RWPE2 (cell line): ENCODE measurements at places on chromosomes 7 and 10.
A peak's percentile ranks its signal among the peaks of the same experiment; 100 is the strongest.

GRCh38 chr7:66921918-66922486, 977 bp downstream of the TMEM248 start:
- peak overlapping the region; percentile 76 for H3K27ac ChIP-seq
- no peaks in the 10 kb centered on the region for H3K4me1 ChIP-seq
- H3K4me3 ChIP-seq = peak overlapping the region; percentile 96
- DNase-seq = no peak

GRCh38 chr10:93074147-93074596, 479 bp downstream of the CYP26A1 start:
- H3K4me3 ChIP-seq = no peak overlapping the region
- DNase-seq = no peak
- H3K4me1 ChIP-seq = no peaks in the 10 kb centered on the region

DNA sequence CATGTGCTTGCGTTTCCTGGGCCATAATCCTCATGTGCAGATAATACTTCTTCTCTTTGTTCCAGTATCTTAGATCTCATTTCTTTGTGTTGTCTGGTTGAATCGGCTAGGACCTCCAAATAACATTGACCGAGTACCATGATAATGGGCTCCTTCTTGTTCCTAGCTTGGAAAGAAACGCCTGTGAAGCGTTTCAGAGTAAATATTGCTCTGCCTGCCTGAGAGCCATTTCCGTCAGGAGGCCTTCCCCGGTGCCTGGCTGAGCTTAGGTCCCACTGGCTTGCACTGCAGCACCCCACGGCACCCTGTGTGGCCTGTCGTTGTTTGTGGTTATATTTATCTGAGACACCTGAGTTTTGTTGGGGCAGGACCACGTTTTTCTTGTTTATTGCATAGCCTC, 17.7 kb downstream of the FOXK1 start:
- H3K4me3 ChIP-seq = no peak overlapping the region
- H3K27me3 ChIP-seq = no peaks in the 10 kb centered on the region
- no peak for DNase-seq
- no peaks in the 10 kb centered on the region for H3K4me1 ChIP-seq
- H3K27ac ChIP-seq = no peak overlapping the region

DNA sequence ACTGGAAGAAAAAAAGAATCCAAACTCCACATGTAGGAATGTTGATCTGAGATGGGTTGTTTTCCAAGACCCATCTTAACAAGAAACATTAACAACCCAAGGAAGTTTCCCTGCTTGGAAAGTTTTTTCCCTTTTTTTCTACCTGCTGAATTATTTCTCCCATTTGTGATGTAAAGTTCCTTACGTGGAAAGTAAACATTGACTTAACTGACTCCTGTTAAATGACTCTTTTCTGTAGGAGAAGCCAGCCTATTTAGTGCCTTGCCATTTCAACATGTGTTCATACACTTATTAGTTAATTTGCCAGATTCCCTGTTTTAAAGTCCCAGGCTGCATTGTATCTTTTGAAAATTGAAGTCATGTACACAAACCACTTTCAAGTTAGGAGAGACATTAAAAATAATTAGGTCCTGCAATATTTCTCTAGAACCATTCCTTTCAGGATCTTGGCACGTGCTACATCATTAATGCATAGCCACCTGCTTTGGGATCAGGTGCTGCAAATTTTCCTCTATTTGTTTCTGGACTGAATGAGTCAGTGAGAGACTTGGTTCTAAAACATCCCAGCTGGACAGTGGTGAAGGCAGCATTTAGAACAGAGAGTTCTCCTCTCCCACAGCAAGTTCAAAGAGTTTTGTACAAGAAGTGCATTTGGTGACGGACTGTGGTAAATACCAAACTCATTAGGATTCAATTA, 698.5 kb downstream of the SUGCT start:
- H3K27me3 ChIP-seq = no peaks in the 10 kb centered on the region
- H3K36me3 ChIP-seq = no peaks in the 10 kb centered on the region
- H3K4me1 ChIP-seq = no peaks in the 10 kb centered on the region
- H3K27ac ChIP-seq = no peak overlapping the region
- H3K4me3 ChIP-seq = no peak overlapping the region

DNA sequence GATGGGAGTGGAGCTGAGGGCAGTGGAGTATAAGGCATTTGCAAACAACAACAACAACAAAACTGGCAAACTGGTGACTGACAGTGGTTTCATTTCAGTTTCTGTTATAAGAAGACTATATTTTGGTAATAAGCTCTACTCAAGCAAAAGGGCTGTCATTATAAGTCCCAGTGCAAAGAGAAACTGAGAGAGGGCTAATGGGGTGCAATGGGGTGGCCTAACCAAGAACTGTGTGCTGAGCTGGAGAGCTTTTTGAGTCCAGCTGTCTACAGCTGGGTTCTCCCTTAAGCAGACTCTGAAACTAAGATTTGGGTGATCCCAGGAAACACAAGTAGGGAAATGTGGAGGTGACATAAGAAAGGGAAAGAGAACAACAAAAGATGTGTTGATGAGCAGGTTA, 439.3 kb downstream of the ADRA2A start:
- H3K36me3 ChIP-seq = no peaks in the 10 kb centered on the region
- no peak overlapping the region for H3K4me3 ChIP-seq
- H3K27me3 ChIP-seq = no peaks in the 10 kb centered on the region
- H3K4me1 ChIP-seq = no peaks in the 10 kb centered on the region

DNA sequence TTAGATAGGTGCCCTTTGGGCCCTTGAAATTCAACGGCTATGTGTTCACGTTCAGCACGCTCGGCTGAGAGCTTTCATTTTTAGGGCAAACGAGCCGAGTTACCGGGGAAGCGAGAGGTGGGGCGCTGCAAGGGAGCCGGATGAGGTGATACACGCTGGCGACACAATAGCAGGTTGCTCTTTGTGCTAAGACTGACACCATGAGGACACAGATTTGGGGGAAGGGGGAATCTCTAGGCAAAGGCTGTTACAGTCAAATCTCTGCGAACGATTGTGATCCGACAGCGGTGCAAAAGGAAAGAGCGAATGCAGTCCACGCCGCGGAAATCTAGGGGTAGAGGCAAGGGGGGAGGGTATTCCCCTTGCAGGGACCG, 667 bp downstream of the KLLN start:
- H3K4me3 ChIP-seq = peak overlapping the region; percentile 95
- no peak for DNase-seq
- no peaks in the 10 kb centered on the region for H3K27me3 ChIP-seq
- no peaks in the 10 kb centered on the region for H3K4me1 ChIP-seq
- H3K27ac ChIP-seq = peak overlapping the region; percentile 91

DNA sequence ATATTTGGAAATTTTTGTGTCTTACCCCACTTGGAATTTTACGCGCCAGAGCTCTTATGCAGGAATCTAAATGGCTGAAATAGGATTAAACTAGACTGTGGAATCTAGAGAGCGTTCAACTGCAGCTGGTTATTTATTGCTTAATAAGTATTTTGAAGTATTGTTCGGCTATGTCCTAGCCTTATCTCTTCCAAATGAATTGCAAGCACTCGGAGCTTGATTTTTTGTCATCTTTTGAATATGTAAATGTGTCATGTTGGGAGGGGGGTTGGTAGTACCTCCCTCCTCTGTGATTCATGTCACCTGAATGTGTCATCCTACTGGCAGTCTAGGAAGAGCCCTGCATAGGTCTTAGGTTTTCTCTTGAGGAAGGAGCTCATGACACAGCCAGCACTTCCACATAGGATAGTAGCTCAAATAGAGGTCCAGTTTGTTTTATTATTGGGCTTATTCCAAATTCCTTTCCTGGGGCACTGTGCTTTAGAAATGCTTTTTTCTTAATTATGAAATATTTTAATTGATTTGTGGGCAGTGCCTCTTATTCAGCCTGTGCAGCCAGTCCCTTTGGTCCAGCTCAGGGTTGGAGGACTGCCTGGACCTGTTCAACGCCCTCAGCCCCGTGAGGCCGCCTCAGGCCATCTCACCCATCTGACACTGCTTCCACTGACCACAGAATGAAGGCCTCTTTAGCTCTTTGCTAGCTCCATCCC, 22.5 kb upstream of the TRIL start:
- no peaks in the 10 kb centered on the region for H3K36me3 ChIP-seq
- H3K4me3 ChIP-seq = no peak overlapping the region
- H3K4me1 ChIP-seq = peaks cover 11% of the 10 kb centered on the region
- no peak overlapping the region for H3K27ac ChIP-seq

GRCh38 chr7:595621-596010, 76.0 kb upstream of the PDGFA start:
- H3K4me1 ChIP-seq = no peaks in the 10 kb centered on the region
- DNase-seq = no peak
- H3K36me3 ChIP-seq = peaks cover 8% of the 10 kb centered on the region; the same call in 1 of the 2 replicates
- no peak overlapping the region for H3K27ac ChIP-seq
- no peaks in the 10 kb centered on the region for H3K27me3 ChIP-seq
